ENCODE measurements at places on chromosomes 2 and 18. TPM values are rescaled to one million over a fixed set of nuclear protein-coding genes. Genes with fewer than 3 reads are reported as not detected.

DNA sequence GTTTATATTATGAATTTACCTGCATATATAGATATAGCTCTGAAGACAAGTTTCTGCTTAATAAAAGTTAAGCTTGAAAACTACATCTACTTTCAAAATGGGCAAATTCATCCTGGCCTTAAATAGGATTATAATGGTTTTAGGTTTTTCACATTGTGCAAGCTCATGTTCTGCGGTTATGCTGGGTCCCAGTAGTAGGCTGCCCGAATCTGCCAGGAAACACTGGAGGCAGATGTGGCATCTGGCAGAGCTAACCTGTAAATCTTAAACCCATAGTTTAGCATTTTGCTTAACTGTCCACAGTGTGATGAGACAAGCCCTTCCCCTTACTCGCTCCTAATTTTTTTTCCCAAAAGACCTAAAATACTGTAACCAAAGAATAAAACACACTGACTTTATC, 234.2 kb downstream of the TCF4 start:
- DNase-seq, result no peak

DNA sequence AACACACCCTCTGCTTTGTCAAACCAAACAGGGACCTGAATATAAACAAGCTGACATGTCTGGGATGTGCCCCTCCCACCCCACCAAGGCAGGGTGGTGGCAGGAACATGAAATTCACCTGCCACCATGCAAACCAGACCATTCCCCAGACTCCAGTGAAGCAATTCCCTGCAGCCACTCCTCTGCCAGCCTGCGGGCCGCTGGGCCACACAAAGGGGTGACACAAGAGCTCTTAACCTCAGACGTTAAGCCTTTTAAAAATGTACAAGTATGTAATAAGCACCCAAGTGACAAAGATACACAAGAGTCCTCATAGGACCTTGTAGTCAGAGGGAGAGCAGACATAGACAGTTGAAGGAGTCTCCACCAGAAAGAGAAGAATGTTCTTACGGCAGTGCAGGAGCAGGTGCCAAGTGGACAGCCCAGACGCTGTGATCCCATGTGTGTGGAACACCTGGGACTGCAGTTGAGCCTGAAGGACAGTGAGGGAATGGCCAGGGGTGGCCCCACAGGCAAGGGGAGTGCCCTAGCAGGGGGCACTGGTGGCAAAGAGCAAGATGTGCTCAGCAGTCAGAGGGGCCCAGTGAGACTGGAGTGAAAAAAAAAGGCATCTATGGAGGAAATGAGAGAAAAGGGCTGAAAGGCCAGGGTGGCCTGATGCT, 36.9 kb downstream of the CRACDL start:
- peak; percentile 11 for DNase-seq

GRCh38 chr2:178450524-178450773, 526 bp downstream of the PRKRA start:
- no peak for DNase-seq

- no peak for DNase-seq
Measured at GRCh38 chr2:9755008-9755407, 88.3 kb upstream of the TAF1B start.

Gene SMYD1
- not detected for total RNA-seq

DNA sequence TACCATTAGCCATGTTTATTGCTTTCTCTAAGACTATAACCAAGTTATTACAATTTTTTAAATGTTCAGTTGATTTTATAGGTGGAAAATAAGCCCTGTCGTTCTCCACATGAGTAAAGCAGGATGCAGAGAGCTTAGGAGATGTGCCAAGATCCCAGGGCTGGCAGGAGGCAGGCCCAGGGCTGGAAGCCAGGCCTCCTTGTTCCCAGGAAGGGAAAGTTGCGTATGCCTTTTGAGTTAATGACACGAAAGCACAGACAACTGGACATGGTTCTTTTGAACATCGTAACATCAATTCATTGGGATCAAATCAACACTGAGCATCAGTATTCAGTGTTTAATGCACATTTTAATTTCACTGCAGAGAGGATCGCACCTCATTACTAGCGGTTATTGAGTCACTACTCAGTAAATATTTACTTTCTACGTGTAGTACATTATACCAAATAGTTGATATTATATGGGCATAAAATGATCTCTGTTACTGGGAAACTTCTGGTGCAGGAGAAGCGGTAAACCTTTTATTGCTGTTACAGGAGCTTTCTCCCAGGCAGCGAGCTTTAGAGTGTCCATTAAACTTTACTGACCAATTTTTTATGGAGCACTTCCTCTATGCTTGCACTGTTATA, 60.0 kb downstream of the RNF144A start:
- no peak for DNase-seq

GRCh38 chr2:215847718-215848117, 165.6 kb downstream of the MREG start:
- DNase-seq, result no peak

DNA sequence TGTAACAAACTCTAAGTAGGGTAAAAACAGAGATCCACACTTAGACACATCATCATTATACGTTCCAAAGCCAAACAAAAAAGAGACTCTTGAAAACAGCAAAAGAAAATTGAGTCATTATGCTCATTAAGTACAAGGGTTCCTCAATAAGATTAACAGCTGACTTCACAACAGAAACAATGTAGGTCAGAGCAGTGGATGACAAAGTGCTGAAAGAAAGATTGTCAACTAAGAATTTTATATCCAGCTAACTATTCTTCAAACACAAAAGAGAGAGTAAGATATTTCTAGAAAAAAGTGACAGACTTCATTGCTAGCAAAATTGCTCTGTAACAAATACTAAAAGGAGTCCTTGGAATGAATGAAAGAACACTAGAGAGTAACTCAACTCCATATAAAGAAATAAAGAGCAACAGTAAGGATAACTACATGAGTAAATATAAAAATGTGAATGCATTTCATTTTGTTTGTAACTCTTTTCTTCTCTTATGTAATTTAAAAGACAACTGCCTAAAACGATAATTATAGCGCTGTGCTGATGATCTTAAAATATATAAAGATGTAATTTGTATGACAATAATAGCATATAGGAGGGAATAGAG, 23.8 kb upstream of the DNER start:
- DNase-seq, result no peak

Gene RNF152
- total RNA-seq, result 0.08 TPM

Gene LBX2
- 0.65 TPM for total RNA-seq

Gene SPC25
- total RNA-seq, result not detected

Gene COL5A2
- 0.37 TPM for total RNA-seq

DNA sequence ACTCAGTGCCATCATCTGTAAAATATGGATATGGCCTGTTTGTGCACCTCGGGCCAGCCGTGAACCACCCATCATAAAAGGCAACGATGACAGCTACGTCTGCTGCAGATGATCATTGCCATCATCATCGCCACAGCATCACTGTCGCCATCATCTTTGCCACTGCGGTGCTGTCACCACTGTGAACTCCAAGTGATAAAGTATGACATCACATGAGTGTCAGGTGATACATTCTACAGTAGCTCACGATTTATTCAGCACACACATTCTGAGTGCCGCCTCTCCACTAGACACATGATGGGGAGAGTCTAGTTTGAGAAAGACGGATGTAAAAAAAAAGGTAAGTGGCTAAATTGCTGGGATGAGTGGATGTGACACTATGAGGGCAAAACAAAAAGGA, 755.4 kb upstream of the RAB6C start:
- no peak for DNase-seq

DNA sequence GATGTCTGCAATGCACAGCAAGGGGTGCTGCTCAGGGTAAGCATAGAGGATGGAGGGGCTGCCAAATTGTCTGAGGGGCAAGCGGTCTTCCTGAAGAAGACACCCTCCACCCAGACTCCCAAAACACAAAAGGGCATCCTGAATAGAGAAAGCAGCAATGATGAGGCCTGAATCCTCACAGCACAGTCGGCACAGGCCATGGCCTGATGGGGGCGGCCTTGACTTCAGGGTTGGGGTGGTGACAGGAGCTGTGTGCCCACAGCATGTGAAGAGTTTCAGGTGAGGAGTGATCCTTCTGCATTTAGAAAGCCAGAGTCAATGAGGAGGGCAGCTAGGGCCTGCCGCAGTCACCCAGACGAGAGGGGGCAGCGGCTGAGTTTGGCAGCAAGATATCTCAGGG, 159.4 kb downstream of the GALNT14 start:
- DNase-seq, result no peak

- DNase-seq, result no peak
Measured at GRCh38 chr18:57839942-57840381, 36.8 kb upstream of the ATP8B1 start.

- no peak for DNase-seq
Measured at GRCh38 chr18:58638441-58638840, 9.6 kb upstream of the ALPK2 start.

Gene NDC80
- total RNA-seq, result 2.7 TPM

- DNase-seq, result no peak
Measured at GRCh38 chr18:22167471-22168241, 1.7 kb upstream of the GATA6 start.

- DNase-seq, result no peak
Measured at GRCh38 chr2:120867290-120868241, 131.9 kb downstream of the GLI2 start.

DNA sequence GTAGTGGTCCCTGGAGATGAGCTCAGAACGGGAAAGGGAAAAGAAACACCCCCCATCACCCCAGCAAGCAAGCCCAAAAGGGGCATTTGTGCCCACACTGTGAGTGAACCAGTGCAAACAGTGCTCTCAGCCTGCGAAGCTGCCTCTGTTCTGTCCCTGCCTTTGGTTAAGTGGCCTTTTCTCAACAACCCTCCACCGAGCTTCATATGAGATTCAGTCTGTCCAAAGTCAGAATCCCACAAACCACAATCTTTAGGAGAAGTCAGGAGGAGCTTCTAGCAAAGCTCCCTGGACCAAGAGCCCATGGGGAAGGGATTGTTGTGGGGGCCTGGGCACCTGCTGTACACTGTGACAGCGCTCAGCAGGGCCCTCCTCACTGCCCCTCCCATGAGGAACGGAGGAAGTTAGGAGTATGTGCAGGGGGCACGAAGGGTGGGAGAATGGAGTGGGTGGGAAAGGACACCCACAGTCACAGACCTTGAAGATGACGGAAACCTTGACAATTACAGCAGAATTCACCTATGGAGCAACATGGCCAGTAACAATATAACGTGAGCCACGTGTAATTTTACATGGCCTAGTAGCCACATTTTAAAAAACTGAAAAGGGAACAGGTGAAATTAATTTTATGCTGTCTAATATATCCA, 119.5 kb downstream of the SMAD7 start:
- DNase-seq, result peak; percentile 19

GRCh38 chr2:59938181-59938580, 615.3 kb downstream of the BCL11A start:
- no peak for DNase-seq

Gene CNTNAP5
- not detected for total RNA-seq

- no peak for DNase-seq
Measured at GRCh38 chr2:182070736-182071135, 85.1 kb downstream of the PPP1R1C start.

GRCh38 chr2:216689397-216689796, 6.0 kb downstream of the IGFBP5 start:
- DNase-seq, result no peak

DNA sequence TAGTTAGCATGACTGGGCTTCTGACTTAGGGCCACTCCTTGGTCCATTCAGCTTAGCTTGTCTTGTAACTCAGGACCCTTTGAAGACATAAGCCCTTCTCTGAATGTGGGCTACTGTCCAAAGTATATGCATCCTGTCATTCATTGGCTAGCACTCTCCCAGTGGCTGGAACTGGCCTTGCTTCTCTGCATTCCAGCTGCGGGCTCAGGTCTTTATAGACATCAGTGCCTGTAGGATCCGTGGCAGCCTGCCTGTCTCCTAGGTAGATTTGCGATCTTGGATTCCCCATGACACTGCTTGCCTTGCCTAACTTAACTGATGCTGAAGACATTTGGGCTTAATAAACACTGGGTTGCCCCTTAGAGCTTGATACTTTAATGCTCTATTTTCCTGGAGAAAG, 170.1 kb downstream of the DCC start:
- DNase-seq, result no peak

GRCh38 chr2:74537140-74537539, 7.4 kb downstream of the HTRA2 start:
- no peak for DNase-seq

DNA sequence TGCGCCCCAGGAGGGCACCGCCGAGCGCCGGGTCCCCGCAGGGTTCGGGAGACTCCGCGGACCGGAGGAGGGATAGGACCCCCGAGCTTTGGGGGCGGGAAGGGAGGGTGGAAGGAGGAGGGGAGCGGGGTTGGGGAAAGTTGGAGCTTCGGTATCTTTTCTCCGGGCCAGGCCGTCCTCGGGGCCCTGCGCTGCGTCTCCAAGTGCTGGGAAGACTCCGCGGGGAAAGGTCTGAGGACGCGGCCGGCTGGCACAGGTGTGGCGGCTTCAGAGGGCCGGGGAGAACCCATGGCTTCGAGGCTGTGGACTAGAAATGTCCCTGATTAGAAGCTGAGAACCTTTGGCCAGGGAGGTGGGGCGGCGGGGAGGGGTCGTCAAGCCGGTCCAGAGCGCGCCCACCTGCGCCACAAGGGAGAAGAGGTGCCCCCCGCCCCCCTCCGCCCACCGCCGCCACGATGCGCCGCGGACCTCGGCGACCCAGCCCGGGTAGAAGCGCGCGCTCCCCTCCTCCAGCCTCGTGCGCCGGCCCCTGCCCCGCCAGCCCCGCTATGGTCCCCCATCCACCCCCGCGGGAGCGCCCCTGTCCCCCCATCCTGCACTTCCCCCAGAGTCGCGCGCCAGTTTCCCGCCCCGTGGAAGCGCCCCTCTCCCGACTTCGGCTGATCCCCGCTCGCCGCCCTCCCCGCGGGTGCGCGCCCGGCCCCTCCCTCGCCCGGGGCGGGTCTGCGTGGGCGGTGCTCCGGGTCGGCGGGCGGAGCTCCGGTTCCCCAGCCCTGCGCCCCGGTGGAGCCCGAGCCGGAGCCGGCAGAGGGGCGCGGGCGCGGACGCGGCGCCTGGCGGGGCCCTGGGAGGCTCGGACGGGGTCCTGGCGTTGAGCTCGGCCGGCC, at the start of gene SNTG2:
Gene SNTG2 (plus strand): TSS at position 770 of the 887 bp plus-strand sequence. CDS start 148 bp downstream, outside the sequence.
- DNase-seq, result peak; percentile 11

Gene CRYGD
- not detected for total RNA-seq

DNA sequence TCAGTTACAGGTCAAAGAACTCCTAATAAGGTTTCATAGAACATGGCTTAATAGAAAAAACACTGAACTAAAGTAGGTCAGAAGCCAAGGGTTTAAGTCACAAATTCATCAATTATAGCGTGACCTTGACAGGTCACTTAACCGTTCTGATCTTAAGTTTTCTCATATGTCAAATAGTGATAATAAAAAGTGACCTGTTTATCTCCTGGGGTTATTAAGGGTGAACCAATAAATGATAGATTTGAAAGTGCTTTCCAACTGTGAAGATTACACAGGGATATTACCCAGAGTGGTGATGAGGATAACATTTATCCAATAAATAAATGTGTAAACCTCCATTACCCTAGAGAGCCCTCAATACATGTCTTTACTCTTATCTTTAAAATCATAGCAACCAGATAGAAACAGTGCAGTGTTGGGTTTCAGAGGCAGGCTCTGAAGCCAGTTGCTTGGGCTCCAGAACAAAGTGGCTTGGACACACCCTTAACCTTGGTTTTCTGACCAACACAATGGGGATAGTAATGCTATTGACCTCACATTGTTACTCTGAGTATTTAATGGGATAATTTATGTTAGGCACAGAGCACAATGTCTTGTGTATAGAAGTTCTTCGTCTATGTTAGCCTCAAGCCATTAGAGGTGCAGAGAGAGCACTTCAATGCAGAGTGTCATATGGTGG, 48.6 kb downstream of the KLHL14 start:
- no peak for DNase-seq

Gene STAT4
- 132 TPM for total RNA-seq

Gene SLC1A4
- 1.1 TPM for total RNA-seq
